ENCODE measurements at places on chromosomes 1 and 21.

- no peak for DNase-seq
Observed at GRCh38 chr1:18309552-18310155, 171.1 kb upstream of the KLHDC7A start.

GRCh38 chr1:151156515-151156819 is at the start of gene TNFAIP8L2:
TSS of gene TNFAIP8L2 (plus strand) at chr1:151156649. CDS start at chr1:151158698, 2,049 bp downstream.
- DNase-seq = no peak

GRCh38 chr1:190168116-190168892 is 309.4 kb downstream of the BRINP3 start:
- no peak for DNase-seq

- DNase-seq = no peak
Observed at GRCh38 chr1:15075817-15076216, 77.7 kb upstream of the TMEM51 start.

DNA sequence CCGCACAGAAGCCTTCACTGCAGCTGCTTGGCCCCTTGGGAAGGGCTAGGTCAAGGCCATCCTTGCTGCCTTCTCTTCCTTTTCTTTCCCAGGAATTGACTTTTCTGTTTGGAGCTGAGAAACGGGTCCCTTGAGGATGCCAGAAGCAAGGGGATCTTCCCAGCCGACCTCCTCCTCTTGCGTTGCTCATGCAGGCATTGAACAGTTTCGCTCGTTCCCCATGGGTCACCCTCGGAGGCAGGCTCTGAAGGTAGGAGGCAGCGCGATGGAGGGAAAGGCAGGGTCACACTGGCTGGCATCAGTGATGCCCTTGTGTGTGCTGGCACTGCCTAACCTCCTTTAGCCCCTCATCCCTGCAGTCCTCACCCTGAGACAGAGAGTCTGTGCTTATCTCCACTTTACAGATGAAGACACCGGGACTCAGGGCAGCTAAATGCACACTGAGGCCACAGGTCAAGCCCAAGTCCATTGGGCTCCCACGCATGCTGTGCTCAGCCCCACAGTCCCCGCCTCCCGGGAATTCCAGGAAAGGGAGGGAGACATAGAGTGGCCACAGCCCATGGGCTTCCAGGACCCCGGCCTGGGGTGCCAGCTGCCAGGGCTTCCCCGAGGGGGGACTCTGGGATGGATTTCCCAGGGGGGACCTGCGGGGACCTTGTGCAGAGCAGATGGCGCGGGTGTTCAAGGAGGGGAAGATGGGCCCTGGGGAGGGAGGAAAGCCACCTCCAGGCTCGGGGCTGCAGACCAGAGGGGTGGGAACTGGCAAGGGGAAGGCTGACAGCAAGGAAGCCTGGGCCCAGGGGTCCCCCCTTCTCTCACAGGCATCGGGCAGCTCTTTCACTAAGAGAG is 90.2 kb downstream of the SPSB1 start:
- DNase-seq = no peak

GRCh38 chr1:8465013-8465412 is 147.1 kb downstream of the SLC45A1 start:
- no peak for DNase-seq

DNA sequence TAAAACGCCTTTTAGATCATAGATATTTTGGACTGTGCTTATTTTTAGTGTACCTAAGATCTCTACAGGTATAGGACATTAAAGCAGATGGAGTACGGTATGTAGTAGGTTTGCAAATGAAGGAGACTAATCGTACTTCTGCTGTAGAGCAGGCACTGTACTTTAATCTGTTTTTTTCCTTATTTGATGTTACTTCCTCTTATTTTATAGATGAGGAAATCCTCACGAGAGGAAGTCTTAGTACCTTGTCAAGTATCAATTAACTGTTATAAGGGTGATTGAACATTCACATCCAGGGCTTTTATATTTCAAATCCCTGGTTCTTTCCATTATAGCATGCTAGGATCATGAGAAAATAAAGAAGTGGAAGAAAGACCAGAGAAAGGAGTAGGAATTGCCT is 41.1 kb downstream of the CACHD1 start:
- DNase-seq = no peak

DNA sequence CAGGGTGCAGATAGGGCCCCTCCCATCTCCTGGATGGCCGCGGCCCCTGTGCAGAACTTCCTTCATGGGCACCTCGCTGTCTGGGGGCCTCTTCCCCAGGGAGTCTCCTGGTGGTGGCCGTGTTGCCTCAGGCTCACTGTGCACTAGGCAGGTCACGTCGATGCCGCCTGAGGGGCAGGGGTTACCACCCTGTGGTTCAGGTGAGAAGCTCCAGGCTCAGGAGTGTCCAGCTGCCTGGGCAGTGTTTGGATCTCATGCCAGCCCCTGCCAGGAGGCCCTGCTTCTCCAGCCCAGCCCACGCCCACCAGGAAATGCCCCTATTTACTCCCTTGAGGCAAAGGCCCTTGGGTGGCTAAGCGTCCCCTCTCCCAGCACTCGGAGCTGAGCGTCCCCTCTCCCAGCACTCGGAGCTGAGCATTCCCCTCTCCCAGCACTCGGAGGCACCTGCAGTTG is 2.1 kb downstream of the ITGB2 start:
- no peak for DNase-seq

- DNase-seq = no peak
Observed at GRCh38 chr1:39632682-39633417, 6.6 kb downstream of the HEYL start.

Measured in fibroblast of the conjunctiva (primary cell).